ENCODE measurements at places on chromosomes 16 and 17.
A peak's percentile ranks its signal among the peaks of the same experiment; 100 is the strongest.

- peak; percentile 99 for DNase-seq
- H3K4me3 ChIP-seq, result peak overlapping the region; percentile 73
- no peaks in the 10 kb centered on the region for H3K27me3 ChIP-seq
- H3K36me3 ChIP-seq, result peaks cover 33% of the 10 kb centered on the region
- H3K4me1 ChIP-seq, result peaks cover 70% of the 10 kb centered on the region
Measured at GRCh38 chr17:8153957-8154607, 1.9 kb upstream of the PER1 start.

GRCh38 chr17:50189550-50190292 is 11.7 kb downstream of the COL1A1 start:
- peaks cover 88% of the 10 kb centered on the region for H3K36me3 ChIP-seq
- no peak overlapping the region for H3K27ac ChIP-seq
- no peak for DNase-seq
- H3K27me3 ChIP-seq, result no peaks in the 10 kb centered on the region
- no peak overlapping the region for H3K4me3 ChIP-seq

DNA sequence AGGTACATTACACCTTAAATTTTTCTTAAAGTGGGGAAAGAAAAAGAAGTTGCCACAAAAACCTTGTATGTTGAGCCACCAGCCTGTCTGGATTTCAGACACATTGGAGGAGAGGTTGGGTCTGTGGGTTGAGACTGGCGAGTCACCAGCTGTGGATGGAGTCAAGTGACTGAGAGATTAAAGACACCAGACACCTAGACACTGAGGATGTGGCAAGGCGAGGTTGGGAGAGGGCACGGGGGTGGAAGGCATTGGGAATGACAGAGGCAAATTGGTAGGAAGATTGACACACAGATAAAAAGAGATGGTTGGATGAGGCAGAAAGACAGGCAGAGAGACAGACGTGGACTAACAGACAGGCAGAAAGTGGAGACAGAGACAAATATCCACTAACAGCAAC is 49.6 kb downstream of the KCNJ12 start:
- peaks cover 9% of the 10 kb centered on the region for H3K4me1 ChIP-seq
- no peak overlapping the region for H3K4me3 ChIP-seq
- H3K27ac ChIP-seq, result no peak overlapping the region
- no peaks in the 10 kb centered on the region for H3K27me3 ChIP-seq
- no peak for DNase-seq

- no peak overlapping the region for H3K27ac ChIP-seq
- H3K36me3 ChIP-seq, result no peaks in the 10 kb centered on the region
- no peak overlapping the region for H3K4me3 ChIP-seq
- H3K27me3 ChIP-seq, result no peaks in the 10 kb centered on the region
- DNase-seq, result no peak
Measured at GRCh38 chr16:26721290-26721689, 345.4 kb upstream of the C16orf82 start.

- DNase-seq, result no peak
- no peak overlapping the region for H3K27ac ChIP-seq
Measured at GRCh38 chr16:35713762-35714650, 2254.6 kb downstream of the TP53TG3F start.

GRCh38 chr17:79798299-79799173 is 1.7 kb upstream of the CBX8 start:
- peaks cover 59% of the 10 kb centered on the region for H3K27me3 ChIP-seq
- H3K27ac ChIP-seq, result no peak overlapping the region
- no peak for DNase-seq

DNA sequence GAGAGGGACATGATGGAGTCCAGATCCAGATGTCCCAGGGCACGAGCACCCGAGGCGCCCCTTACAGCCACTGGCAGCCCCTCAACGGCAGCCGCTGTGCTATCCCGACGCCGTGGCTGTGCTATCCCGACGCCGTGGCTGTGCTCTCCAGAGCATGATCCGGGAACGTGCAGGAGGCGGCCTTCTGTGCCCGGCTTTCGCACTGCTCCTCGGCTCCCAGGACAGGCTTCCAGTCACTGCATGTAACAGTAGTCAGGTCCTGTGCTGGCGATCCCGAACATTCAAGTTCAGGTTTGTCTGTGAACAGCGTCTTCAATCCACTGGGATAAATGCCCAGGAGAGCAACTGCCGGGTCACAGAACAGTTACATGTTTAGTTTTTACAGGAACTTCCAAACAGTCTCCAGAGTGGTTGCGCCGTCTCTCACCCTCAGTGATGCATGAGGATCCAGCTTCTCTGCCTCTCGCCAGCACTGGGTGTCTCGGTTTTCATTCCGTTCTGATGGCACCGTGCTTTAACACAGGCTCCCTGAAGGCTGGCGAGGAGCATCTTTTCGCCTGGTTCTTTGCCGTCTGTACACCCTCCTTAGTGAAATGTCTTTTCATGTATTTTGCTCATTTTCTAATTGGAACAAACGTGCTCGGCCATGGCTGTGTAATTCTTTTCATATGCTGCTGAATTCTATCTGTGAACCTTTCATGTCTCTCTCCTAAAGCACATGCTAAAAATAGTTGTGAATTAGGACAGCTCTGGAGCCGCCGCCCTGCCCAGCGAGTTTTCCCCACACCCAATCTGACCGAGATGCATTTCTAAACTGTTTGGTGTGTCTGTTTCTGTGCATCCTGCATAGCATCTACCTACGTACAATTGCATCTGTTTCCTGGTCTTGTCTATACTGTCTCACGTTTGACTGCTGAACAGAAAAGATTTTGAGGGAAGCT is 72.6 kb upstream of the METRNL start:
- no peak overlapping the region for H3K27ac ChIP-seq
- H3K4me3 ChIP-seq, result no peak overlapping the region
- no peaks in the 10 kb centered on the region for H3K27me3 ChIP-seq
- no peaks in the 10 kb centered on the region for H3K4me1 ChIP-seq
- H3K36me3 ChIP-seq, result no peaks in the 10 kb centered on the region
- no peak for DNase-seq

GRCh38 chr17:6660805-6661463 is 9.4 kb downstream of the C17orf100 start:
- H3K27ac ChIP-seq, result no peak overlapping the region
- H3K27me3 ChIP-seq, result peaks cover 14% of the 10 kb centered on the region
- H3K4me1 ChIP-seq, result no peaks in the 10 kb centered on the region
- H3K36me3 ChIP-seq, result no peaks in the 10 kb centered on the region
- no peak for DNase-seq

- H3K27ac ChIP-seq, result no peak overlapping the region
- no peak for DNase-seq
- H3K4me1 ChIP-seq, result no peaks in the 10 kb centered on the region
Measured at GRCh38 chr16:88045820-88046303, 94.6 kb downstream of the BANP start.

- peaks cover 15% of the 10 kb centered on the region for H3K4me1 ChIP-seq
- DNase-seq, result no peak
- no peaks in the 10 kb centered on the region for H3K36me3 ChIP-seq
- no peak overlapping the region for H3K4me3 ChIP-seq
- no peak overlapping the region for H3K27ac ChIP-seq
Measured at GRCh38 chr16:17328932-17329331, 141.8 kb downstream of the XYLT1 start.

DNA sequence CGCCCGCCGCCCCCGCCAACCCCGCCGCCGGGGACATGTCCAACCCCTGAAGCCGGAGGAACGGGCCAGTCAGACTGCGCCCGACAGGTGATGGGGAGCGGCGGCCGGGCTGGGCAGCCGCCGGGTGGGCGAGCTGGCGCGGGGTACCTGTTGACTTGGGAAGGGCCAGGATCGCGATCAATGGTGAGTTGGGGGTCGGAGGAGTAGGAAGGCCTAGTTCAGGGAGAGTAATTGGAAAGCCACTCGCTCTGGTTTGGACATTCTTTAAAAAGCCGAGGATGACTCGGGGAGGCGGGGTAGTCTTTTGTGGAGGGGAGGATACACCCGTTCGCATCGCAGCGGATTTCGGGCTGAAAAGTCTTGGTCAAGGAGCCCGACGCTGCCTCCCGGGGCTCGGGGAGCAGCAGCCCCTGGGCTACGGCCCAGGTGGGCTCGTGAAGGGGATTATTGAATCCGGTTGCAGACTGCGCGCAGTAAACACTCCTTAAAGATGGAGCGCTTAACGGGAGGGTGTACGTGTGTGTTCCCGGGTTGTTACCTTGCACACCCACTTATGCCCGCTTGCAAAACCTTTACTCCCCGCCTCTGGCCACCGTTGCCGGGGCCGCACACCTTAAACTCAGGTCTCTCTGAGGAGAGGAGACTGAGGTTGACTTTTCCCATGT is 123.8 kb downstream of the GOSR1 start:
- H3K27me3 ChIP-seq, result no peaks in the 10 kb centered on the region
- H3K4me1 ChIP-seq, result peaks cover 13% of the 10 kb centered on the region
- peak overlapping the region; percentile 89 for H3K4me3 ChIP-seq
- H3K27ac ChIP-seq, result peak overlapping the region; percentile 96
- no peaks in the 10 kb centered on the region for H3K36me3 ChIP-seq

DNA sequence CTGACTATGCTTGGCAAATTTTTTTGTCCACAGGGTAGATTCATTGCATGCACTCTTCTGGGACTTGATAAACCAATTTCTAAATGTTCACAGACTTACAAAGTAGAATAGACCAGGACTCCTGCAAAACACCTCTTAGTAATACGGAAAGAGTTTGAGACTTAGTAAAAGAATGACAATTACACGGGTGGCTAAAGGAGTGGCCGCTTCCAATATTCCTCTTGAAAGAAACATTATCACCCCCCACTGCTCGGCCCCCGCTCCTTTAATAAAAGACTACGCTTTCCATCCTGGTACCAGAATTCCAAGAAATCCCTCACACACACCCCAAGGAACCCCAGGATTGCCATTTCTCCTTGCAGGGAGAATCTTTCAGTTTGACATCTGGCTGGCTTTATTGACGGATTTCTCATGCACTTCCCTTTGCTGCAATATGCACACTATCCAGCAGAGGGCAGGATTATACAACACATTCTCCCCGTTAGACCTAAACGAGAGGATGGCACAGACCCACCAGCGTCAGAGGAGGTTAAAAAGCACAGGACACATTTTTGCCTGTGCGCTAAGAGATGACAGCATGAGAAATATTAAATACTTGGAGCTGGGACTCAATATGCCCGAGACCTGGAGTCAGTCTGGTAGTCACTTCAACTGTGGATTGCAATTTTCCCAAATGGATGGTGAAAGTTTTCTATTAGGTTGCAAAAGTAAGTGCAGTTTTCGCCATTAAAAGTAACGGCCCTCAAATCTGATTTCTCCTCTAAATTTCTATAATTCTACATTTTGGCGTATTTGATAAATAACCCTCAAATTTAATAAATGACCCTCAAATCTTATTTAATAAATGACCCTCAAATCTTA is 46.6 kb upstream of the NUDT7 start:
- peaks cover 5% of the 10 kb centered on the region for H3K4me1 ChIP-seq
- no peak overlapping the region for H3K4me3 ChIP-seq
- no peaks in the 10 kb centered on the region for H3K27me3 ChIP-seq
- DNase-seq, result no peak

DNA sequence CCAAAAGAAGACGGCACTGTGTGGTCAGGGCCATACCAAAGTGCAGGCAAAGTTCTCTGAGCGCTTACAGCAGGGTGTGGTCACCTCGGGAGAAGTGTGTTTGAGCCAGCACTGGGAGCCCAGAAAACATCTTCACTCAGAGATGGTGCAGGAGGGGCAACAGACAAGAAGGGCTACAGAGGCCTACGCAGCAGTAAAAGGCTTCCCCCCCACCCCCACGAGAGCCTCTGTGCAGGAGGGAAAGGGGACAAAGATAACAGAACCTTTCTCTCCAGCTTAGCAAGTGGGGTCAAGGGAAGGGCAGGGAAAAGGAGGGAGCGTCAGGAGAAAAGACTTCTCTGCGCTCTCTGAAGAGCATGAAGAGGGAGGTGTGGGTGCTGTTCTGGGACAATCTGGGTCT is 2.8 kb downstream of the VAT1 start:
- DNase-seq, result no peak
- H3K27ac ChIP-seq, result peak overlapping the region; percentile 89
- H3K27me3 ChIP-seq, result no peaks in the 10 kb centered on the region
- peak overlapping the region; percentile 100 for H3K4me3 ChIP-seq
- H3K36me3 ChIP-seq, result peaks cover 41% of the 10 kb centered on the region

GRCh38 chr17:42819939-42820535 is 4.0 kb downstream of the BECN1 start:
- H3K27ac ChIP-seq, result no peak overlapping the region
- H3K36me3 ChIP-seq, result peaks cover 78% of the 10 kb centered on the region
- H3K4me1 ChIP-seq, result peaks cover 19% of the 10 kb centered on the region

GRCh38 chr17:47703671-47704070 is 9.7 kb downstream of the TBKBP1 start:
- peaks cover 37% of the 10 kb centered on the region for H3K4me1 ChIP-seq
- DNase-seq, result peak; percentile 9
- no peak overlapping the region for H3K4me3 ChIP-seq
- peak overlapping the region; percentile 2 for H3K27ac ChIP-seq
- no peaks in the 10 kb centered on the region for H3K27me3 ChIP-seq

GRCh38 chr16:12166271-12166670 is 189.7 kb downstream of the SNX29 start:
- no peak for DNase-seq
- no peak overlapping the region for H3K4me3 ChIP-seq
- H3K27me3 ChIP-seq, result no peaks in the 10 kb centered on the region
- peaks cover 7% of the 10 kb centered on the region for H3K4me1 ChIP-seq

DNA sequence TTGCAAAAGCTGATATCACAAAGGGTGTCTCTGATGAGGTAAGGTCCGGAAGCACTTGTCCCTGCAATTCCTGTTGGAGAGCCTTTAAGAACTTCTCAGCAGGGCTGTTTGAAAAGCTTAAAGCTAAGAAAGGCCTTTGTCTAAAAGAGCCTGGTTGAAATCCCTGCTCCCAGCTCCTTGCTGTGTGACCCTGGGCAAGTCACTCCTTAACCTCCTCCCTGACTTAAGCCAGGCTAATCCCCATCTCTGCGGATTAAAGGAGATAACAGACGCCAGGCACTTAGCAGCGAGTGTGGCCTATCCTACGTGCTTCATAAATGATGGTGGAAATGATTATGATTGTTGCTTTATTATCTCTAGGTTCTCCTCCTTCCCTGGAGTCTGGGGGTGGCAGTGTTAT is 368.0 kb upstream of the RBFOX1 start:
- H3K4me3 ChIP-seq, result no peak overlapping the region
- no peaks in the 10 kb centered on the region for H3K4me1 ChIP-seq
- no peaks in the 10 kb centered on the region for H3K36me3 ChIP-seq
- no peak overlapping the region for H3K27ac ChIP-seq
- H3K27me3 ChIP-seq, result no peaks in the 10 kb centered on the region
- DNase-seq, result no peak

- H3K4me3 ChIP-seq, result peak overlapping the region; percentile 95
- H3K36me3 ChIP-seq, result peaks cover 62% of the 10 kb centered on the region
- H3K27me3 ChIP-seq, result no peaks in the 10 kb centered on the region
- H3K27ac ChIP-seq, result peak overlapping the region; percentile 98
- peaks cover 72% of the 10 kb centered on the region for H3K4me1 ChIP-seq
- no peak for DNase-seq
Measured at GRCh38 chr17:76735006-76735405, 2.1 kb downstream of the SRSF2 start.

GRCh38 chr16:57892447-57893096 is 78.4 kb downstream of the CNGB1 start:
- no peaks in the 10 kb centered on the region for H3K36me3 ChIP-seq
- no peaks in the 10 kb centered on the region for H3K27me3 ChIP-seq
- H3K4me3 ChIP-seq, result no peak overlapping the region
